Breast epithelium (tissue), 4 donors: ENCODE measurements at places on chromosomes 6 and 20.

GRCh38 chr20:34904202-34904621 is 27.8 kb downstream of the ACSS2 start:
- no peak overlapping the region for H3K4me3 ChIP-seq
- no peak for DNase-seq
- H3K27ac ChIP-seq, result no peak overlapping the region
- no peaks in the 10 kb centered on the region for H3K36me3 ChIP-seq

- H3K4me1 ChIP-seq, result no peaks in the 10 kb centered on the region
- no peak overlapping the region for H3K4me3 ChIP-seq
- H3K27ac ChIP-seq, result no peak overlapping the region
- H3K36me3 ChIP-seq, result no peaks in the 10 kb centered on the region
These were observed 118.4 kb downstream of the MRPL14 start for GRCh38 chr6:44008821-44009370.

- no peak overlapping the region for H3K27ac ChIP-seq
- H3K4me1 ChIP-seq, result no peaks in the 10 kb centered on the region
- DNase-seq, result peak; percentile 62
These were observed 120.5 kb upstream of the CHD6 start for GRCh38 chr20:41738604-41739206.

GRCh38 chr20:23544133-23544532 is 24.2 kb downstream of the CST9L start:
- H3K27me3 ChIP-seq, result no peaks in the 10 kb centered on the region
- H3K4me3 ChIP-seq, result no peak overlapping the region
- no peaks in the 10 kb centered on the region for H3K36me3 ChIP-seq
- no peak overlapping the region for H3K27ac ChIP-seq
- H3K4me1 ChIP-seq, result no peaks in the 10 kb centered on the region

DNA sequence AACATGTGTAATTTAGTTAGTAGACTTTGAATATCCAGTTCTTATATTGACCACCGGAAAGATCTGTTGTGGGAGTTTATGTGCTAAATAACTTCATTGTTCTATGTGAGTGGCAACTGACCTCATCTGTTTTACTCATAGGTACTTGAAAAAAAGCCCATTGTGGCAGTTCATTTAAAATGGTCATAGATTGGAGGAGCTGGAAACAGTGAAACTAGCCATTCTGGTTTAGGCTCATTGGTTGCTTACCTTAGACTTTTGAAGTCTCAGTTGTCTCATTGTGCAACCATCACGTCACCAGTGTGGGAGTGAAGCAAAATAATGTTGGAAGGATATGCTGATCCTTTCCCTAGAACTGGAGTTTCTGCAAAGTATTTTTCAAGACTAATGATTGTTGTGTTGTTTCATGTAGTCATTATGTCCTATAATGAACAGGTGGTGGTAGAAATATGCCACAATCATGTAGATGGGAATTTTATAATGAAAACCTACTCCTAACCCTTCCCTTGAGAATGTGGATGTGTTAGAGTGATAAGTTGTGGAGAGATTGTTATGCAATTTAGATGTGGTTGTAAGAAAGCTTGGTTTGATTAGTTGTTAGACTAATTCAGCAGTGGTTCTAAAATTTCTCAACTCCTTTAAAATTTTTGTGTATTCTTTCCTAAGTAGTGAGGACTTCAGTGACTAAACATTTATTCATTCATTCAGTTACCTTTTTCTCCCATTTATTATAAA is 18.3 kb downstream of the DSP start:
- DNase-seq, result peak; percentile 48
- no peaks in the 10 kb centered on the region for H3K36me3 ChIP-seq
- no peak overlapping the region for H3K4me3 ChIP-seq
- peaks cover 3% of the 10 kb centered on the region for H3K4me1 ChIP-seq

DNA sequence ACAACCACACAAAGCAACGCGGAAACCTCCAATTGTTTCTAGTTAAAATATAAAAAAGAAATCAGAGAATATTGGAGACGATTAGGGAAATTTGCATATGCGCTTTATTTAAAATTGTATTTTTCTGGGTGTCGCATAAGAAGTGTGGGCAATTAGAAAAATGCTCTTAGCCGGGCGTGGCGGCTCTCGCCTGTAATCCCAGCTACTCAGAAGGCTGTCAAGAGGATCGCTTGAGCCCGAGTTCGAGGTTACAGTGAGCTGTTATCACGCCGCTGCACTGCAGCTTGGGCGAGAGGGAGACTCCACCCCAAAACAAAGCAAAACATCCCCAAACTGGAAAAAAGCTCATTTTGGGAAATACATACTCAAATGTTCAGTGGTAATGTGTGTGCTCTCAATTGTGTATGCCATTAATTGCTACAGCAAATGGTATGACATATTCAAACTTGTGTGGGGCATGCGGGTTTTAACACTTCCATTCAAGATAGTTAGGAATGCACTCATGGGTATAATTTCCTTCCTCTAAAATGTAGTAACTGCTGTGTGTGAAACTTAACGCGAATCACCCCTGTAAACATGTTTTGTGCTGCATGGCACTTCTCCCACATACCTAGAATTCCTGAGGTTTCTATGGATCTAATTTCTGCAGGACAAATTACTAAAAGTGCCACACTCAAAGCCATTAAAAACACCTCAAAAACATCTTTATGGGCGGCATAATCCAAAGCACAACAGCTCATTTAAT is 54.7 kb upstream of the HFE start:
- peak overlapping the region; percentile 94 for H3K27ac ChIP-seq
- no peaks in the 10 kb centered on the region for H3K36me3 ChIP-seq
- H3K4me3 ChIP-seq, result peak overlapping the region; percentile 74
- no peaks in the 10 kb centered on the region for H3K4me1 ChIP-seq
- no peak for DNase-seq

- peaks cover 9% of the 10 kb centered on the region for H3K4me1 ChIP-seq
- no peak for DNase-seq
- H3K27me3 ChIP-seq, result no peaks in the 10 kb centered on the region
These were observed 114.7 kb downstream of the PLCB1 start for GRCh38 chr20:8246716-8247115.

DNA sequence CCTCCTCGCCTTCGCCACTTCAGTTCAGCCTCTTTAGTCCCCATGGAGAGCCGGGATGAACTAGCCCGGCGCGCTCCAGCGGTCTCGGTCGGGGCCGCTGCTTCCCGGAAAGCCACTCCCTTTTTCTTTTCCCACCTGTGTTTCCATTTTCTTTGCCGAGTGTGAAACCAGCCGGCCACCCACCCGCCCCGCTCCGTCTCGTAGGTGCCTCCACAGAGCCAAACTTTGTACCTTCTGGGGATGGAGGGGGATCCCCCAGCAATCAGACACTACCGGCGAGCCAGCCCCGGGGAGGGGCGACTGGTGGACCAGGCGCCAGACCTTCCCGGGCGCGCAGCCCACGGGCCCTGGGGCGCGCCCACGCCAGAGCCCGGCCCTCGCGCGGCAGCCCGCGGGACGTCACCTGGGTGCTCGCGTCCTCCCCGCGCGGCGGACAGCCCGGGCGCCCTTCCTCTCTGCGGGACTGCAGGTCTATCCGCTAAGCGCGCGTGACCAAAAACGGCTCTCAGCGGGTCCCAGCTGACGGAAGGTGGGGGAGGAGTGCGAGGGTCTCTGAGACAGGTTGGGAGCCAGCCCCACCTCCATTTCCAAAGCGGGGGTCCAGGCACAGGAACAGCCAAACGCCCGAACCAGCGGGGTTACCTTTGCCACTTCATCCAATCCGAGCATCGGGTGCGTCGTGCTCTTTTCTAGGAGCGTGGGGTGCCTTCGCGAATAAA is at the start of gene MCHR2:
Gene MCHR2, minus strand, starts transcription at position 691 of the 719 bp plus-strand sequence. CDS start 38,076 bp downstream, outside the sequence.
- no peaks in the 10 kb centered on the region for H3K4me1 ChIP-seq
- DNase-seq, result no peak
- H3K27me3 ChIP-seq, result no peaks in the 10 kb centered on the region
- no peak within 1 kb of the TSS for H3K4me3 ChIP-seq
- H3K27ac ChIP-seq, result no peak within 1 kb of the TSS

DNA sequence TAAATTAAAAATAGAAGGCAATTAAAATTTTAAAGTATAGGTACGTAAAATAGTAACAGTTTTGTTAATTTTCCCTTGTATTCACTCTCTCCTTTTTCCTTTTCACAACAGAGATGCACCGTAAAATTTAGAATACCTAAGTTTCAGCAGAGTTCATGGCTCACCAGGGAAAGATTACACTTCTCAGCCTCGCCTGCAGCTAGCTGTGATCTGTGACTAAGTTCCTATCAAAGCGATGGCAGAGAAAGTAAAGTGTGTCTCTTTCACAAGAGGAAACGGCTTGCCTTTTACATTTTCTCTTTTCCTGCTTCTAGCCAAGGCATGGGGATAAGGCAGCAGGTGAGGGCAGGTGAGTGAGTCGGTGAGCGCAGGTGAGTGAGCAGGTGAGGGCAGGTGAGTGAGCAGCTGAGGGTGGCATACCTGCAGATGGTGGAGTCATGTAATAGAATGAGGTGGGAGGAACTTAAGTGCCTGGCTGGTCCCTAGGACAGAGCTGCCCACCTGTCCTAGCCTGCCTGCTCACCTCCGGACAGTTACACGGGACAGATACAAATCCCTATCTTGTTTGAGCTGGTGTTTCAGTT is 30.9 kb downstream of the ZFP64 start:
- H3K36me3 ChIP-seq, result peaks cover 4% of the 10 kb centered on the region
- H3K27ac ChIP-seq, result no peak overlapping the region
- DNase-seq, result no peak
- H3K4me3 ChIP-seq, result no peak overlapping the region

GRCh38 chr6:1487239-1487638 is 97.9 kb downstream of the FOXF2 start:
- no peak overlapping the region for H3K4me3 ChIP-seq
- H3K27ac ChIP-seq, result no peak overlapping the region
- no peak for DNase-seq
- no peaks in the 10 kb centered on the region for H3K4me1 ChIP-seq

GRCh38 chr6:167111597-167111996 is 11.3 kb upstream of the CCR6 start:
- H3K36me3 ChIP-seq, result no peaks in the 10 kb centered on the region
- H3K27ac ChIP-seq, result no peak overlapping the region
- no peak overlapping the region for H3K4me3 ChIP-seq
- no peaks in the 10 kb centered on the region for H3K4me1 ChIP-seq

DNA sequence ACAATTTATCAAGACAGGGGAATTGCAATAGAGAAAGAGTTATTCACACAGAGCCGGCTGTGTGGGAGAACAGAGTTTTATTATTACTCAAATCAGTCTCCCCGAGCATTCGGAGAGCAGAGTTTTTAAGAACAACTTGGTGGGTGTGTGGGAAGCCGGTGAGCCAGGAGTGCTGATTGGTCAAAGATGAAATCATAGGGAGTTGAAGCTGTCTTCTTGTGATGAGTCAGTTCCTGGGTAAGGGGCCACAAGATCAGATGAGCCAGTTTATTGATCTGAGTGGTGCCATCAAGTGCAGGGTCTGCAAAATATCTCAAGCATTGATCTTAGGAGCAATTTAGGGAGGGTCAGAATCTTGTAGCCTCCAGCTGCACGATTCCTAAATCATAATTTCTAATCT is 50.0 kb upstream of the ECI2 start:
- no peaks in the 10 kb centered on the region for H3K4me1 ChIP-seq
- H3K4me3 ChIP-seq, result no peak overlapping the region
- no peak for DNase-seq
- H3K36me3 ChIP-seq, result no peaks in the 10 kb centered on the region
- no peak overlapping the region for H3K27ac ChIP-seq
- no peaks in the 10 kb centered on the region for H3K27me3 ChIP-seq

GRCh38 chr6:71888756-71889340 is 2.5 kb downstream of the RIMS1 start:
- no peaks in the 10 kb centered on the region for H3K4me1 ChIP-seq
- no peaks in the 10 kb centered on the region for H3K36me3 ChIP-seq
- no peak overlapping the region for H3K27ac ChIP-seq
- no peak for DNase-seq
- H3K4me3 ChIP-seq, result no peak overlapping the region
- H3K27me3 ChIP-seq, result peaks cover 31% of the 10 kb centered on the region

DNA sequence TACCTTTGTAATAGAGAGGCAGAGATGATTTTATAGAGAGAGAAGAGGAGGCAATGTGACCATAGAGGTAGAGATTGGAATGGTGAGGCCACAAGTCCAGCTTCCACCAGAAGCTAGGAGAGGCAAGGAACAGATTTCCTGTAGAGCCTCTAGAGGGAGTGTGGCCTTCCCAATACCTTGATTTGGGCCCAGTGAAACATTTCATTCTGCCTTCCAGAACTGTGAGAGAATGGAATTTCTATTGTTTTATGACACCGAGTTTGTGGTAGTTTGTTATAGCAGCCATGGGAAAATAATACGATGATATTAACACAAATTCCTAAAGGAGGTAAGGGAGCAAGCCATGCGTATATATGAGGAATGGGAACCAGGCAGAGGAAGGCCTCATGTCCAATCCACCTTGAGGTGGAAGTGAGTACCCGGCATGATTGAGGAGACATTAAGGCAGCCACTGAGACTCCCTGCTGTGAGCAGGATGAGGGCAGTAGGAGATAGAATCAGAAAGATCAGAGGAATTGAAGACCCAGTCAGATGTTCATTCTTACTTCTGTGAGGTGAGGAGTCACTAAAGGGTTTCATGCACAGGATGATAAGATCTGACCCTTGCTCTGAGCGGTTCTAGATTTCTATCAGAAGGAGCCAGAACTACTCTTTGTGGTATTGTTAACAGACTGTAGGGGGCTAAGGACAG is 636.3 kb upstream of the IMPG1 start:
- no peak for DNase-seq
- H3K4me1 ChIP-seq, result no peaks in the 10 kb centered on the region
- no peaks in the 10 kb centered on the region for H3K27me3 ChIP-seq
- no peak overlapping the region for H3K4me3 ChIP-seq

DNA sequence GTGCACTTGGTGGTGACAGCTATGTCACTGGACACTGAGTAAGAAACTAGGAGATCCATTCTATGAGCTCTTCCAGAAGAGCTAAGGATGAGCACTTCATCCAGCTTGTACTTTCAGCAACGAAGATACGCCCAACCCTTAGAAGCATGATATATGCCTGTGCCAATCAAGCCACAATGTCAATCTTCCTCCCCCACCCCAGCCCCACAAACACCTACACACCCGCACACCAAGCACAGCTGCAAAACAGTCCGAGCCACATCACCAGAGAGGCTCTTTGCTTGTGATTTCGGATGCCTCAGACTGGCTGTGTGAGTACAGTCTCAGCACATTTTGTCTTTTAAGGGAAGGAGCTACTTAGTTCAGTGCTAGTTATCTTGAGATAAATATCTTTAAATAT is 260.5 kb downstream of the FOXC1 start:
- no peak for DNase-seq
- H3K27ac ChIP-seq, result no peak overlapping the region
- H3K4me1 ChIP-seq, result no peaks in the 10 kb centered on the region
- H3K27me3 ChIP-seq, result no peaks in the 10 kb centered on the region
- no peaks in the 10 kb centered on the region for H3K36me3 ChIP-seq
- H3K4me3 ChIP-seq, result no peak overlapping the region

DNA sequence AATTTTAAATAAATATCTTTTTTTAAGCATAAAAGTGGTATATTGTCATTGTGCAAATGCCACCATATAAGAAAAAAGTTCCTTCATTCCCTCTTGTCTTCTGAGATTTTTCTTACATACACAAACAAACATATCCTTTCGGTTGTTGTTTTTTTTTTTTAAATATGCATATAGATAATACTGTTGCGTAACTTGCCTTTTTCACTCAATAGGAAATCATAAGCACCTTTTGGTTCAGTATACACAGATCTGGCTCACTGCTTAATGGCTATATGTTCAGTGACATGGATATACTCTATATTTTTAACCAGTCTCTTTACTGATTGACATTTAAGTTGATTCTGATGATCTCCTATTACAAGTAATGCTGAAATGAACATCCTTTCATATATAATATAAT is 40.1 kb downstream of the AKAP12 start:
- no peak overlapping the region for H3K4me3 ChIP-seq
- H3K36me3 ChIP-seq, result no peaks in the 10 kb centered on the region
- no peaks in the 10 kb centered on the region for H3K4me1 ChIP-seq
- H3K27me3 ChIP-seq, result no peaks in the 10 kb centered on the region
- no peak overlapping the region for H3K27ac ChIP-seq

- no peak for DNase-seq
- no peak overlapping the region for H3K27ac ChIP-seq
- no peaks in the 10 kb centered on the region for H3K4me1 ChIP-seq
- no peak overlapping the region for H3K4me3 ChIP-seq
- H3K27me3 ChIP-seq, result no peaks in the 10 kb centered on the region
These were observed 133.7 kb upstream of the FLRT3 start for GRCh38 chr20:14470977-14471661.
